Stimulated activated CD4-positive, alpha-beta T cell treated with anti-CD3 and anti-CD28 coated beads, TNF-alpha, amount 100 ng/mL, for 24 hours (primary cell): ENCODE measurements at places on chromosomes 13 and 19.

- no peak for DNase-seq
Observed at GRCh38 chr19:29487432-29487831, 38.4 kb upstream of the VSTM2B start.

- no peak for DNase-seq
Observed at GRCh38 chr13:30774214-30774730, 38.9 kb downstream of the ALOX5AP start.

- no peak for DNase-seq
Observed at GRCh38 chr13:87042946-87043345, 628.2 kb upstream of the SLITRK5 start.

- DNase-seq = no peak
Observed at GRCh38 chr19:42129399-42130253, 2.6 kb downstream of the POU2F2 start.

- DNase-seq = no peak
Observed at GRCh38 chr13:100512422-100512821, 76.2 kb downstream of the GGACT start.

DNA sequence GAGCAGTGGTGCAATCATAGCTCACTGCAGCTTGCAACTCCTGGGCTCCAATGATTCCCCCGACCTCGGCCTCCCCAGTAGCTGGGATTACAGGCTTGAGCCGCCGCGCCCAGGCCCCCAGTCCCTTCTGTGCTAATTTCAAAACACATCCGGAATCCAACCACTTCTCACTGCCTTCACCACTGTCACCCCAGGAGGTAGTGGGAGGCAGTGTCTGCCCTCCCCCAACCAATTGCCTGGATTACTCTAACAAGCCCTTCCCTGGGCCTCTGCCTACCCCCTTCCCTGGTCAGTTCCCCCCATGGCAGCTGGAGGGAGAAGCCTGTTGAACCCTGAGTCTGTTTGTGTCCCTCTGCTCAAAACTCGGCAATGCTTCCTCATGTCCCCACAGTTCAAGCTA lies 2.3 kb downstream of the PRAM1 start:
- DNase-seq = no peak

DNA sequence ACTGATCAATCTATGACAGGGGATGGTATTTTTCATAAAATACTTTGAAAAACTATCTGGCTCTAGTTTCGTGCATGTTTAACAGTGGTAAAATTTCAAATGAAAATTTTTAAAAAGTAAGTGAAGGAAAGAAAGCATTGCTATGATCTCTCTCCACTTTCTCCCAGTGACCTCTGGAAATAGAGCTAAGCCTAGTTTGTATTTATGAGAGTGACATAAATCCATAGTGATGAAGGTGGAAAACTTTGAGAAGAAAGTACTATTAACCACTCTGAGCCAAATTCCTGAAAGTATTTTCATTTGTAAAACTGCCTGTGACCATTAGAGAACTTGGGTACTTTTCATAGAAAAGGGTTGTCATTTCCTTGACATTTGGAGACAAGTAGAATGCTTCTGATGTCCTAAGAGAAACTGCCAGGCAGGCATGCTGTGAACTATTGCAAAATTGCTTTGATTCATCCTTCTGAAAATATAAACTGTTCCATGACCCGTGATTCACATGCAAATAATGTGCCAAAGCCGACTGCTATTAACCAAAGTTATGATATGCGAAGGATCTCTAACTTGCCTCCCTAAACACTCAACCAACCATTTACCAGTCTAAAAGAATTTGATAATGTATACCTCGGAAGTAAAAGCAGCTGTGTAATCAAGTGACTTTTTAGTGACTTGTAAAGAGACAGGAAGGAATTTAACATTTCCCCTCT lies 133.2 kb downstream of the VWA8 start:
- no peak for DNase-seq

- DNase-seq = no peak
Observed at GRCh38 chr13:88887045-88887662, 1216.0 kb downstream of the SLITRK5 start.

DNA sequence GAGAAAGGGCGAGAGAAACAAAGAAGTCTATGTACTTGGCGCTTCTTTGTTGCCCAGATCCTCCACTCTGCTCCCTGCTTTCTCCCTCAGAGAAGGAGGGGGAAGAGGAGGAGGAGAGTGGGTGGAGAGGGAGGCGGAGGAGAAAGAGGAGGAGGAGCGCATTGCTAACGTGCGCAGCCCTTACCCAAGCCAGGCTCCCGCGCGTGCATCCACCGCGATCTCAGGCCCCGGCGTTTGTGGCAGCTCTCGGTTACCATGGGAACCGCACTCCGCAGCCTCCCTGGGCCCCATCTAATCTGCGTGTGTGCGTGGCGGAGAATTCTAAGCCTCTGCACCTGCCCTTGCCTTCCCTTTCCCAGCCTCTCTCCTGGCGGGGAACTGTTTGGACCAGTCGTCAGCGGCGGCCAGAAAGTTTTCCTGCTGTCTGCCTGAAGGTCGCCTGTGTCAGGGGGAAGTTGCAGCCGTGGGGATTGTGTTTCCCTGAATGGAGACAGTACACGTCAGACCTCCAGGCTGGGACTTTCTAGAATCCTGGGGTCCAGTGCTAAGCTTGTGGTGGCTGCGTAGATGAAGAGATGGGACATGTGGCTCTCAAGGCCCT lies at the start of gene ERICH6B:
Gene ERICH6B, minus strand, starts transcription at position 239 of the 601 bp plus-strand sequence. CDS start 18,734 bp downstream, outside the sequence.
- DNase-seq = no peak

DNA sequence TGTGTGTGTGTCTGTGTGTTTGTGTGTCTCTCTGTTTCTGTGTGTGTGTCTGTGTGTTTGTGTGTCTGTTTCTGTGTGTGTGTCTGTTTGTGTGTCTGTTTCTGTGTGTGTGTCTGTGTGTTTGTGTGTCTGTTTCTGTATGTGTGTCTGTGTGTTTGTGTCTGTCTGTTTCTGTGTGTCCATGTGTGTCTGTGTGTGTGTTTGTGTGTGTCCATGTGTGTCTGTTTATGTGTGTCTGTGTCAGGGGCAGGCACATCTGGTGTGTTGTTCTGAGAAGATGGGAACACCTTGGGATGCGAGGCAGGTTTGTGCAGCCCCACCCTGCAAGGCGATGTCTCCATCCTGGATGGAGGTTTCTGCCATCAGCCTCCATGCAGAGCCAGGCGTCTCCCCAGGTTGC lies 275.8 kb upstream of the SOX1 start:
- no peak for DNase-seq

- no peak for DNase-seq
Observed at GRCh38 chr19:43485951-43486350, 18.6 kb downstream of the PHLDB3 start.

DNA sequence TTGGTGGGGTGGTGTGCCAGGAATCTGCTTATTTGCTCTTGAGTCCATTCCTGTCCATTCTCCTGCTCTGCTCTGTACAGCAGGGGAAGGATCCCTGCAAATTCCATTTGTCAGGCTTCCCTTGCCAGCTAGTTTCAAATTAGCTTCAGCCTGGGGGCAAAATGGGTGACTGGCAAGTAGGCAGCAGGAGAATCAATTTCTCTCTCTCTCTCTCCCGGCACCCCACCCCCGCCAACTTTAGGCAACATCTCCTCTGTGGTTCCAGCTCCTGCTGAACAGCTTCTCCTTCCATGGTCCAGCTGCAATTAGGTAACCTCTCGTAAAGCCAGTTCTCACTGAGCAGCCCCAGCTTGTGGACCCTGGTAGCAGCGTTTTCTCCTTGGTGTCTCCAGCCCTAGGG lies 6.7 kb upstream of the MYCBP2 start:
- no peak for DNase-seq

DNA sequence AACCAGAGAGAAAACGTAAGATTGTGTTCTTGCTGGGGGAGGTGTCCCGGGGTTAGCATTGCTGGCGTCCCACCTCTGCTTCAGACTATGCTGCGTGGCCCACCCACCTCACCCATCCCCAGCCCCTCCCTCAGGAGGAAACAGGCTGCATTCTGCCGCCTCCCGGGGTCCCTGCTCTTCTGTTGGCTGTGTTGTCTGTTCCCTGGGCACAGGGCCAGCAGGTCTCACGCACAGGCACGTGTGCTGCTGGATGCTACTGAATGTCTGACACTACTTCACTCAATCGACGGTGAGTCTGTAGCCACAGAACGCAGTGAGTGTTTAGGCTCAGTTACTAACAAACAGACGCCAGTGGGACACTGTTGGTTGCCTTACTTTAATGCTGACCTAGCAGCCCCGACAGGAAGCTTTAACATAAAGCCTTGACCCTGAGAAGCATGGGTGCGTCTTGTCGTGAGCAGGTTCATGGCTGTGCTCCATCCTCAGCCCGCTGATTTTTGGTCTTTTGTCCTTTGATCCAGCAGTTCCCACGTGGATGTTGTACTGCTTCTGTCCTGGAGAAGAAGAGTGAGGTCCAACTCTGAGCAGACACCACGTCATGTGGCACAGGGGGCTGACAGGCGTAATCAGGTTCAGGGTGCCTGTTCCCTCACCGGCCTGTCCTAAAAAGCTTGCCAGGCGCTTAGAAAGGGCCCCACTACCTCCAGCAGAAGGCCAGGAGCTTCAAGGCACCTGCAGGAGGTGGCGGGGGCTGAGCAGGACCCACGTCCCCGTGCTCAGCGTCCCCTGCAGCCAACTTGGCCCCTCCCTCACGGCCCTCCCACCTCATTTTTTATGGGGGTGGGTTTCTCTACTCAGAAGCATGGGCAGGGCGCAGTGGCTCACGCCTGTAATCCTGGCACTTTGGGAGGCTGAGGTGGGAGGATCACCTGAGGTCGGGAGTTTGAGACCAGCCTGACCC lies 26.0 kb downstream of the NAXD start:
- DNase-seq = no peak
